HT-29 (cell line): ENCODE measurements at places on chromosomes 11 and 22.

GRCh38 chr11:62400760-62401159, 18.1 kb upstream of the SCGB1A1 start:
- DNase-seq, result no peak

DNA sequence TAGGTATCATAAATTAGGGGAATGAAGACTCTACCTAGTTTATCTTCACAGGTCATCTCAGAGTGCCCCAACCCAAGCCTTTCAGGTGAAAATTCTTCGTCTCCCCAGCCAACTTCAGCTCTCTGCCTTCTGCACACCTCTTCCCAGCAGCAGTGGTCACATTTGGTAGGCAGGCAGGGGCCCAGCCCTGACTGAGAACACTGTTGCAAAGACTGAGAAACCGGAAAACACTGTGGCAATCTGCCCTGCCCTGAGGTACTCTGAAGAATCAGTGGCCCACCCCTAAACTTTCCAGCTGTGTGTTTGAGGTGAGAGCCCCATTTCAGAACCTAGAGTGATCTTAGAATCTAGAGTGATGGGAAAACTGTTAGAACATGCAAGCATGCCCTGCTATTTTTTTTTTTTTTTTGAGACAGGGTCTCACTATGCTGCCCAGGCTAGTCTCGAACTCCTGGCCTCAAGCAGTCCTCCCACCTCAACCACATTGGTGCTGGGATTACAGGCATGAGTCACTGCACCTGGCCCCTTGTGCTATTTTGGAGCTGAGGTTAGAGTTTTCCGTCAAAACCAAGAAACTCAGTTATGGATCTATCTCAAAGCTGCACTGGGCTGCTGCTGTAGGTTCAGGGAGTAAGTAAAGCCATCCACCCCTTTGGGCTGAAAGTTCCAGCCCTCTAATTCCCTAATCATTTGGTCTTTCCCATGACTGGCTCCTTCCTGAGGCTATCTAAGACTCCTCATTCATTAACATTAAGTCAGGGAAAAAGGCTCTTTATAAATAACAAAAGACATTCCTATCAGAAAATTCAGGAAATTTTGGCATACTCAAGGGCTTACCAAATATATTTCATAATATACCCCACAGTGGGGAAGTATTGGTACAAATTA, 1.7 kb upstream of the LDHA start:
- DNase-seq, result no peak

GRCh38 chr11:20275987-20276965, 87.2 kb upstream of the HTATIP2 start:
- no peak for DNase-seq

DNA sequence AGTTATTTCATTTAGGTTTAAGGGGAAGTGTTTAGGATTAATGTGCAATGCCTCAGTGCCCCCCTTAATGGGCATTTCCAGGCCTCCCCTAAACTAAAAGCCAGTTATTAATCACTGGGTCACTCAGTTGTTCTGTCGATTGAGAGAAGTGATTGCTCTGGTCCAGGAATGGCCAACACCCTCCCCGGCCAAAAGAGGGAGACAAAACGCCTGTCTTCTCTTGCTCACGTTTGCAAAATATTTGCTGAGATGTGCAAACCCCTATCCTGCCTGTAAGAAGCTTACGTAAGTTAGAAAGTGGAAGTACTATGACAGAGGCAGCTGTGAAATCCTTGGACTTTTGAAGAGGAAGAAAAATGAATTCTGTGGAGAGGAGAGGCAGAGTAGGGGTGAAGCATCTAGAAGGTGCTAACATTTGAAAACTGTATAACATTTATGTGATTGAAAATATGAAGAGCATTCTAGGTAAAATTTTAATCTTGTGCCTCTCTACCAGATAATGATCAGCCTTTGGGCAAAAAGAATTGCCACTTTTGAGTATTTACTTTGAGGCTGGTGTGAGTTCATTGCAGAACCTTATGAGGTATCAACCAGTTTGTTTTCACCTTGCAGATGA, 37.7 kb downstream of the NTM start:
- DNase-seq, result peak; percentile 80

GRCh38 chr11:78380615-78381051, 37.0 kb downstream of the GAB2 start:
- no peak for DNase-seq

DNA sequence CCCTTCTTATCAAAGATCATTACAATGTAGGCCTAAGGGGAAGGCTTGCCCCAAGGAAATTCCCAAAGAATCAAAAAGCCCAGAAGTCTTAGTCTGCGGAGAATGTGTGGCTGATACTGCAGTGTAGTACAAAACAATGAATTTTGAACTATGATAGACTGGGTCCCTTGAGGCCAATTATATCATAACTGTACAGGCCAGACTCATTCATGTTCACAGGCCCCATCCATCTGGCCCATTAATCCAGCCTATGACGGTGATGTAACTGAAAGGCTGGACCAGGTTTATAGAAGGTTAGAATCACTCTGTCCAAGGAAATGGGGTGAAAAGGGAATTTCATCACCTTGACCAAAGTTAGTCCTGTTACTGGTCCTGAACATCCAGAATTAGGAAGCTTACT, 35.2 kb downstream of the IGLL1 start:
- DNase-seq, result no peak
